EL (cell line): ENCODE measurements at places on chromosomes 1 and 21.

- peak; percentile 87 for DNase-seq
Observed at GRCh38 chr1:221035662-221036153, 156.5 kb downstream of the HLX start.

DNA sequence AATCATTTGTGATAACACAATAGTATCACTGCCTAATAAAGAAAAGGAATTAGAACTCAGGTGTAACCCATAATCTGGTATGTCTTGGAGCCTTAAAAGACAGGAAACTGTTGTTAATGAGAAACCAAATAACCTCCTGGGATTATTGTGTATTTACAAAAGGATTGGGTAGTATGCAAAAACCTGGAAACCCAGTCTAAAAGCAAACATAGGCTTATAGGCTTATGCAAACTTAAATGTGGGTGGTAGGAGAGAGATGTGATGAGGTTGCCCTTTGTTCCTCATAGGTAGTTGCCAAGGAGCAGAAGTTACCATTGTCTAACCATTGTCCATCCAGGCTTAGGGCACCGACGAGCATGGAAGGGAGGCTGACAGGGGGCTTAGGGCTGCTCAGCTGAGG is 165.8 kb downstream of the AK5 start:
- no peak for DNase-seq

DNA sequence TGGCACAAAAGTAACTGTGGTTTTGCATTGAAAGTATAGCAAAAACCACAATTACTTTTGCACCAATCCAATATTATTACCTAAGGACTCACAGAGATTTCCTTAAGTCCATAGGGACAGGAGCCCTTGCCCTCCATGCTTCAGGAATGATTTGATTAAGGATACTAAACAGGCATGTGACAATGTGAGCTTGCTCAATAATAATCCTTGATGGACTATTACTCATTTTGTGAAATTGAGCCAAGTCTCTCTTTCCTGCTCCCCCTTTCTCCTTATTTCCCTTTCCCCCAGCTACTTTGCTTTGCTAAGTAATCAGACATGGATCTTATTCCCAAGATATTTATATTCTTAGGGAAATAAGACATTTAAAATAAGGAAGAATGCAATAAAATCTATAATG is 21.6 kb upstream of the RGL1 start:
- peak; percentile 30 for DNase-seq

DNA sequence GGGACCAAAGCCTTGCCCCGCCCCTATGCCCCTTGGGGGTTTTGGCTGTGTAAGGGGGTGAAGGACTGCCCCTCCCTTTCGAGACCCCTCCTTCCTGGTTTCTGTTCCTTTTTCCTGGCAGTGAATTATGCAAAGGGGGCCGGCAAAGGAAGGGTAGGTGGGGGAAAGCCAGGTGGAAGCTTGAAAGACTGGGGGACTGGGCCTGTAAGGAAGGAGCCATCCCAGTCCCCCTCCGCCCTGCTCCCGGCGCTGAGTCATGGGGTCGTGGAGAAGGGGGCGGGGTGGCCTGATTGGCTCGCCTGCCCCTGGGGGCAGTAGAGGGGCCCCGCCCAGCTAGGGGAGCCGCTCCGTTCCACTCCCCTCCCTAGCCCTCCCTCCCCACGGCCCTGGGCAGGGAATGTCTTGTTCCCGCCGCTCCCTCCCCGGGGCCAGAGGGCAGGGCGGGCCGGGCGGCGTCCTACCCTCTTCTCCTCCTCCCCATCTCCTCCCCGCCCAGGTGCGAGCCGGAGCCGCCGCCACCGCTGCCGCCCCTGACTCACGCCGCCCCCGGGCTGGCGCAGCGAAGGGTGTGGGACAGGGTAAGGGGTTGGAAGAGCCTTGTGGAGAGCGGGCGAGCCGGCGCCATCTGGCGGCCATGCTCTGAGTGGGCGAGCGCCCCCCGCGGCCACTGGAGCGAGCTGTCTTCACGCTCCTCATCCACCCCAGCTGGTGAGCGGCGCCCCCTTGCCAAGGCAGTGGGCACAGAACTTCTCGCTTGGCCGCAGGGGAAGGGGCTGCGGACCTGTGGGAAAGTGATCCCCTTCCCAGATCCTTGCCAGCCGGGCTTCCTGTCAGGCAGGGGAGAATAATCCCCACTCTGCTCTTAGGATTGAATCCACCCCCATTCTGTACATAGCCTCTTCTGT is 14.7 kb downstream of the ZBTB7B start:
- peak; percentile 95 for DNase-seq

GRCh38 chr1:218664385-218665170 is 319.4 kb downstream of the TGFB2 start:
- no peak for DNase-seq

DNA sequence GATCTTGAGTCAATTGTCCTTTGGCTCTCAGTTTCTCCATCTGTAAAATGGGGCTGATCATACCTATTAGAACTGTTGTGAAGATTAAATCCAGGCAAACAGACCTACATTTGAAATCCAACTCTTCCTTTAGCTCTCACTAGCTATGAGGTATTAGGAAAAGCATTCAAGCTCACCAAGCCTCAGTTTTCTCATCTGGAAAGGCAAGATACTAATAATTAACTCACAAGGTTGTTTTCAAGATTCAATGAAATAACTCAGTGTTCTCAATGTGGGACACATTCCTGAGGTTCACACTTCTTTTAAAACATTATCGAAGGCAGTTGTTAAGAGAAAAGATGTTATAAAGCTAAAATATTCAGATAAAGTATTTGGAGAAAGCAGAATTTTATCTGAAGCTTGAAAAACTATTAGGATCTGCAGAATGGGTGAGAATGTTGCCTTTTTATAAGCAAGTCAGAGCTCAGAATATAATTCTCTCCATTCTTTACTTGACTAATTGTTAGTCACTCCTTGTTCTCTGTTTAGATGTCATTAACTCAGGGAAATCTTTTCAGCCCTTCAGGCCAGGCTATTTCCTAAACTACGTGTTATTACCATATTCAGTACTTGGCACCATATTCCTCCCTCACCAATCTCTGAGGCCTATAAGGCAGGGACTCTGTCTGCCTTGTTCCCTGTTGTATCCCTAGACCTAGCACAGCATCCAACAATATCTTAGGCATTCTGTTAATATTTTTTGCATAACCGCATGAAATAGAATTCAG is 72.0 kb upstream of the VAV3 start:
- no peak for DNase-seq

DNA sequence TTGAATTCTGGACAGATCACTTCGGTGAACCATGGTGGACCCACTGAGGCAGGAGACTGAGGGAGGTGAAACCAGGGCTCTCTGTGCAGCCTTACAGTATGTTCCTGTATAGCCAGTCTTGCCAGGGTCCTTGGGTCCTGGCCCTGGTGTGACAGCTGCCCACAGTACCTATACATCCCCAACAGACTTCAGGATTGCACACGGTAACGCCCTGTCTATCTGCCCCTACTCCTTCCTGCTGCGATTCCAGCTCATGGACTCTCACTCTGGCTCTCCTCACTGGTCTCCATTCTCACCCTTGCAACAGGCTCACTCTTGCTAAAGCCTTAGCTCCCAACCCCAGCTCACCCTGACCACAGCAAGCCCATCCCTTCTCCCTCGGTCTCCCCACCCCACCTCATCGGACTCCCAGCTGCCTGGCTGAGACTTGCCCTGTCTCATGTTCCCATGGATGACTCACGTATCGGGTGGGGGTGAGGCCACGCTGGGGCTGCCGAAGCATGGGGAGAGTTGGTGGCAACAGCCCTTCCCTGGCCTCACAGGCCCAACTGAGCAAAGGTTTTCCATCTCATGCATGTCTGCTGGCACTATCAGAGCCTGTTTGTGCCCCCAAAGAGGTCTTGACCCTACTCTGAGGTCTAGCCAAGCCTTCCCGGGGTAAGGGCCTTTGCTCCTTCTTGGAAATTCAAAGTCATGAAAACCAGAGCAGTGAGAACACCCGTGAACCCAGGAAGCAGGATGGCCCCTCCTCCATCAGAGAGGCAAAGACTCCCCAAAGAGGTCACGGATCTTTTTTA is 7.1 kb downstream of the PHLDA3 start:
- peak; percentile 97 for DNase-seq

- no peak for DNase-seq
Observed at GRCh38 chr1:246338546-246338945, 168.5 kb downstream of the SMYD3 start.

GRCh38 chr1:177571485-177572076 is 398.3 kb downstream of the SEC16B start:
- DNase-seq: no peak

DNA sequence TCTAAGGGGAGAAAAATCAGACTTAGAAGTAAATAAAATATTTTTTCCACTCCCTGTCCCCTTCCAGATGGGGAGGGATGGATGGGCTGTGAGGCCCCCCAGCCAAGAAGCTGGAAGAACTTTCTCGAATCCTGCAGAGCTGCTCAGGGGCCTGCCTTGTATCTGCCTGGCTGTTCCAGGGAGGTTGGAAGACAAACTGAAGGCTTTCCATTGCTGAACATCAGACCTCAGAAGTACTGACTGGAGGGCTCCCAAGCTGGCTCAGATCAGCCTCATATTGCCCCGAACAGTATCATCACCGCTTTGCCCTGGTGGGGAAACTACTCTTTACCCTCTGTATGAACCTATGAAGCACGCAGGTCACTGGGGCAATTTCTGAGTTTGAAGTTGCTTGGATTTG is 12.4 kb upstream of the F3 start:
- DNase-seq: no peak
